ENCODE measurements at places on chromosomes 7 and 10.

- no peaks in the 10 kb centered on the region for H3K27me3 ChIP-seq
- no peak overlapping the region for H3K4me3 ChIP-seq
- DNase-seq = no peak
- no peak overlapping the region for H3K27ac ChIP-seq
These were observed 524.0 kb upstream of the PFKP start for GRCh38 chr10:2543142-2543886.

DNA sequence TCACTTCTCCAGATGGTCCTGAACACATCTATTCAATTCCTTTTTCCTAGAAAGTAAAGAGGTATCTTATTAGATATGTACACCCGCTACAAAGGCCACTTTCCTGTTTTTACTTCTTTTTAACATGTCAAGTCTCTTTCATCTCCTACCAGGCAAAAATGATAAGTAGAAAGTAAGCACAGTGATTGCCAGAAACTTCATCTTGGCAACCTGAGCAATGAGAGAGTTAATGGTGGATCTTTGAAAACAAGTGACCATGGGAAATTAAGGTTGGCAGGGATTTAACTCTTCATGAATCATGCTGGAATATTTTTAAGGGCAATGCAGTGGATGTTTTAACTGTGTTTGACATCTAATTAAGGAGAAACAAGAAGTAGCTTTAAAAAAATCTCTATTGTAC is 2.7 kb downstream of the SEMA3A start:
- H3K4me3 ChIP-seq = peak overlapping the region; percentile 56
- peak overlapping the region; percentile 36 for H3K27ac ChIP-seq
- H3K27me3 ChIP-seq = no peaks in the 10 kb centered on the region
- H3K36me3 ChIP-seq = no peaks in the 10 kb centered on the region
- H3K4me1 ChIP-seq = peaks cover 30% of the 10 kb centered on the region

DNA sequence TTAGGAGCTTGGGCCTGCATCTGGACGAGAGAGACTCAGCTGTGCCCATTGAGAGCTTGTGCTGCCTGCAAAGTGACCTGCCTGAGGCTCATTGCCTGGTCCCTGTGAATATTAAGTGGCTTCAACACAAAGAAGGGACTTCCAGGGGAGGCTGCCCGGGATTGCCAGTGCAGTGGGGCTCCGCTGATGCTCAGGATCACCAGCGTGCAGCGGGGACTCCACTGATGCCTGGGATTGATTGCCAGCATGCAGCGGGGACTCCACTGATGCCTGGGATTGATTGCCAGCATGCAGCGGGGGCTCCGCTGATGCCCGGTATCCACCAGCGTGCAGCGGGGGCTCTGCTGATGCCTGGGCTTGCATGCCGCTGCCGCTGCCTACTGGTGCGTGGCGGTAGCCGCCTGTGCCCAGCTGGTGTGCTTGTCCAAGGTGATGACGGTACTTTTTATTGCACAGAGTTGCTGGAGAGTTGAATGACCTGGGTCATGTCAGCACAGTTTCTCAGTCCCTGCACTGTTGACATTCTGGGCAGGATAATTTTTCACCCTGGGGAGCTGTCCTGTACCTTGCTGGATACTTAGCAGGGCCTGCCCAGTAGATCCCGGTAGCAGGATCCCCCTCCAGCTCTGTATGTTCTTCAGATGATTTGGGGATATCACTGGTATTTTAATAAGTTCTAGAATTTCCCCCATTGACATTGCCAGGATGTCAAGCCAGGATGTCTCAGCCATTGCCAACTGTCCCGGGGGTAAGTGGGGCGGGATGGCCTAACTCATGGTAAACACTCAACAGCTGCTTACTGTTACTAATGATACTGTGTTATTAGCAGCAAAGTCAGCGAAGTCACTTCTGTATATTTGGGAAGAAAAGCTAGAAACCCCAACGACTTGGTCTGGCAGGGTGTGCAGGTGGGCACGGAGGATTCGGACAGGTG is 13.0 kb downstream of the DOCK1 start:
- H3K4me1 ChIP-seq = peaks cover 8% of the 10 kb centered on the region
- no peak for DNase-seq

GRCh38 chr10:5550250-5550545 is 25.4 kb downstream of the CALML3 start:
- H3K36me3 ChIP-seq = no peaks in the 10 kb centered on the region
- H3K27me3 ChIP-seq = no peaks in the 10 kb centered on the region
- no peak for DNase-seq
- peaks cover 16% of the 10 kb centered on the region for H3K4me1 ChIP-seq
- no peak overlapping the region for H3K27ac ChIP-seq

DNA sequence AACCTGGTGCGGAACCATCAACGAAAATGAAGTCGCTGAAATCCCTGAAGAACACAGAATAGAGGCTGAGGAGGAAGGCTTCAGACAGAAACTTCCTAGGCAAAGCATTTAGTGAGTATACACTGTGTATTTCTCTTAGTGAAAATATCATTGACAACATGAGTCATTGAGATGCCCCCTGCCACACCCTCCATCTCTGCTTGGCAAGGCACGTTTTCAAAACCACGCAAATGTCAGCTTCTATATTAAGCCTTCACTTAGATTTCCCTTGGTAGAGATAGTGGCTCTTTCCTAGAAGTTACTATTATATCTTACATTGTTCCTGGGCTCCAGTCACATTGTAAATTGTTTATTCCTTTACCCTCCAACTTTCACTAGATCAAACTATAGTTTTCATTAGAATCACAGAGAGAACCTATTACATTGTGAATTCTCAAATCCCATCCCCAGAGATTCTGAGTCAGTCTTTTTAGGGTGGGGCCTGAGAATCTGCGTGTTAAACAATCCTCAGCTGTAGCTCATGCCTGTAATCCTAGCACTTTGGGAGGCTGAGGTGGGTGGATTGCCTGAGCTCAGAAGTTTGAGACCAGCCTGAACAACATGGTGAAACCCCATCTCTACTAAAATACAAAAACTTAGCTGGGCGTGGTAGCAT is 4.6 kb upstream of the SKAP2 start:
- no peak overlapping the region for H3K27ac ChIP-seq
- H3K4me1 ChIP-seq = no peaks in the 10 kb centered on the region
- H3K4me3 ChIP-seq = no peak overlapping the region

DNA sequence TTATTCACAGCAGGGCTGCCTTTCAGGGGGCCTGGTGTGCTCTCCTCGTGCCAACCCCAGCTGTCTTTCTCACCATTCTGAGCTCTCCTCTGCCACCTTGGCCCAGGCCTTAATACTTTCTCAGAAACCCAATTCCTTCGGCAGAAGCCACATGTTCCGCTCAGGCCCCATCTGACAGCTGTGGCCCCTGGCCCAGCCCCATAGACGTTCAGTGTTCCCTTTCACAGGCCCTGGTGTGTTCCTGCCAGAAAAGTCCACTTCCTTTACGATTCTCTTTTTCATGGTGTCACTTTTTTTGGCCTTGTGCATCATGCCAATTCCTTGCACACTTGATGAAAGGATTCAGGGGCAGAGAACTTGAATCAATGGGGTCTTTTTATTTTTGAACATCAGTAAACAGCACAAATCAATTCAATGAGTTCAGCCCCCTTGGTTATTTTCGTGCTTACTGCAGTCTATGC is 15.9 kb upstream of the GPNMB start:
- H3K4me3 ChIP-seq = no peak overlapping the region
- DNase-seq = no peak
- H3K27ac ChIP-seq = no peak overlapping the region
- no peaks in the 10 kb centered on the region for H3K36me3 ChIP-seq

DNA sequence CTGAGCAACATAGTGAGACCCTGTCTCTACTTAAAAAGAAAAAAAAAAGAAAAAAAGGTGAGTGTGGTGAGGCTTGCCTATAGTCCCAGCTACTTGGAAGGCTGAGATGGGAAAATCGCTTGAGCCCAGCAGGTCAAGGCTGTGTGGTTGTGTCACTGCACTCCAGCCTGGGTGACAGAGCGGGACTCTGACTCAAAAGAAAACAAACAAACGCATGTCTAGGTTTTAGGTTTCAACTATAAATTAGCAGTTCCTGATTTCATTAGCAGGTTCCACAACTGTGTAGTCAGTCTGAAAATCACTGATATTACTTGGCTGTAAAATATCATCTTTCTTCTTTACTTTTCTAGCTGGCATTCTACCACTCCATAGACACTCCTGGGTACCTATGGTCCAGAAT is 155.7 kb upstream of the HGF start:
- H3K27me3 ChIP-seq = no peaks in the 10 kb centered on the region
- no peak overlapping the region for H3K27ac ChIP-seq
- no peak overlapping the region for H3K4me3 ChIP-seq
- H3K4me1 ChIP-seq = no peaks in the 10 kb centered on the region
- no peaks in the 10 kb centered on the region for H3K36me3 ChIP-seq

DNA sequence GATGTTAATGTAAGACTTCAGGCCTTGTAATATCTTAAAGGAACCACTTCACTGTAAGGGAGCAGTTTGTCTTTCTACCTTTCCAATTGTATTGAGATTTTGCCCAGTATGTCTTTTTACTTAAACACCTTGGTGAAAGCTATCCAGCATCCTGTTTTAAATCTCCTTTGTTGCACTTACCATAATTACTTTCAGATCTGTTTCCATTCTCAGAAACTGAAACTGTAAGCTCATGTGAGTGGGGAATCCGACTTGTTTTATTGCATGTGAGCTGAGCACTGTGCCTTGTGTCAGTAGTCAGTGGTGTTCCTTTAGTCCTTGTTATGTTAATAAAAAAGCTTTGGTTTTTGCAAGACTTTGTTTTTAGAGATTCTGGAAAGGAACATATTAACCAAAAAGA is 42.2 kb downstream of the BMPR1A start:
- H3K4me1 ChIP-seq = peaks cover 45% of the 10 kb centered on the region
- H3K4me3 ChIP-seq = no peak overlapping the region
- H3K36me3 ChIP-seq = no peaks in the 10 kb centered on the region
- DNase-seq = no peak

DNA sequence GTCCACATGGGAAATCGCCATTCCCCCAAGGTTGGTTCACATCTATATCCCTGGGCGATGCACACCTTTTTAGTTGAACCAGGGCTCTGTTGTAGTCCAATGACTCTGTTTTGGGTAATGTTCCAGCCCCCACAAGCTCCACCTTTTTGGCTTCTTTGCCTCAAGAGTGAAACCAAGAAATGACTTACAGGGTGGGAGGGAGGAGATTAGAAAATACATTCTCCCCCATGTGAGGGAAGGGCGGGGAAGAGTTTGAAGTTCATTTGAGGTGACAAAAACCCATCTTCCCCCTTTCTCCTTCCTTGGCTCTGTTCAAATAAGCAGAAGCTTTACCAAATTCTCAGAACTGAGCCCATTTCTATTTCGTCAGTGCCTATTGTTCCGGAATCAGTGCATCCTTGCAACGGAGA is 82.8 kb downstream of the GATA3 start:
- no peaks in the 10 kb centered on the region for H3K4me1 ChIP-seq
- H3K27ac ChIP-seq = no peak overlapping the region
- no peaks in the 10 kb centered on the region for H3K27me3 ChIP-seq
- no peaks in the 10 kb centered on the region for H3K36me3 ChIP-seq

DNA sequence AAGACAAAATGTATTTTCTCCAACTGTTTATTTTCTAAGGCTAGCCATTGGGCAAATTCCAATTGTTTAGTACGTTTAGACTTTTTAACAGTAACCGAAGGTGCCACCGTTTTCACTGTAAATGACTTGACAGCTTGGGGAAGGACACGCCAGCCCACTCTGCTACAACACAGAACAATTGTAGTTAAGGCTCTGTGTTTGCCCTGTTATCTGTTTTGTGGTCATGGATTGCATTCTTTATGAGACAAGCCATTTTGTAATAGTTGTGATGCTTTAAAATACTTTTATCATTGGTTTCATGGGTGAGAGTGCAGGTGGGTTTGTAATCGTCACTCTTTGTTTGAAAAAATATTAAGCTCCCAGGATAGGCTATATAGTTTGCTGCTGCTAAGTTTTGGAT is 6.6 kb upstream of the PITRM1 start:
- no peaks in the 10 kb centered on the region for H3K4me1 ChIP-seq
- peak; percentile 71 for DNase-seq
- H3K27ac ChIP-seq = no peak overlapping the region

DNA sequence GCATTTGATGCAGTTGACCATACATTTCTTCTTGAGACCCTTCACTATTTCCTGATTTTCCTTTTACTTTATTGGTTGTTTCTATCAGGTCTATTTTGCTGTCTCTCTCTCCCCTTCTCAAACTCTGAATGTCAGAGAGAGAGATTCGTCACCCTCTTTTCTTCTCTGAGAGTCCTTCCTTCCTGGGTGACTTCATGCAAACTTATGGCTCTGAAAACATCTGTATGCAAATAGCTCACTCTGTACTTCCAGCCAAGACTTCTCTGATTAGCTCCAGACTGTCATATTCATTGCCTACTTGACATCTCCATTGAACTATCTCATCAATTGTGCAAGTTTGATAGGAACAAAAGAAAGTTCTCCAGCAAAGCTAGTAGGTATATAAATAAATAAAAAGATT is 191.7 kb upstream of the KLF6 start:
- H3K36me3 ChIP-seq = no peaks in the 10 kb centered on the region
- DNase-seq = no peak
- no peak overlapping the region for H3K4me3 ChIP-seq

GRCh38 chr10:61804414-61804813 is 97.1 kb upstream of the ARID5B start:
- no peak for DNase-seq
- no peaks in the 10 kb centered on the region for H3K36me3 ChIP-seq
- no peak overlapping the region for H3K27ac ChIP-seq
- no peak overlapping the region for H3K4me3 ChIP-seq
- H3K27me3 ChIP-seq = no peaks in the 10 kb centered on the region
- peaks cover 7% of the 10 kb centered on the region for H3K4me1 ChIP-seq

Data from cardiac muscle cell (in vitro differentiated cells and primary cell).